ENCODE measurements at places on chromosomes 3 and 15. TPM values are rescaled to one million over a fixed set of nuclear protein-coding genes. Genes with fewer than 3 reads are reported as not detected.

Gene ACP3
- 1.1 TPM for total RNA-seq

Gene C2CD4B
- not detected for total RNA-seq

Gene LMAN1L
- total RNA-seq: not detected

Gene ARF4
- total RNA-seq: 308 TPM

Gene SPESP1
- 1.1 TPM for total RNA-seq

Gene TNFSF10
- total RNA-seq: 25.8 TPM

Gene ARPIN
- 11.3 TPM for total RNA-seq

Gene AP3S2
- 65.4 TPM for total RNA-seq

Gene NEK10
- 2.6 TPM for total RNA-seq

Gene CNTN3
- 17.0 TPM for total RNA-seq

Gene CHRNA5
- 2.9 TPM for total RNA-seq

Gene CASR
- total RNA-seq: under 0.01 TPM

Gene CEP19
- total RNA-seq: 1.6 TPM

Gene KLHL40
- total RNA-seq: not detected

Gene GP5
- total RNA-seq: not detected

Gene MEX3B
- total RNA-seq: 2.2 TPM

Gene IGDCC3
- not detected for total RNA-seq

Gene PIGBOS1
- 39.7 TPM for total RNA-seq

Gene SMAD6
- total RNA-seq: 68.8 TPM

Gene GOLGA8S
- total RNA-seq: 0.65 TPM

Gene WDR93
- total RNA-seq: 0.57 TPM

Gene CCR3
- not detected for total RNA-seq

Gene ETV5
- 15.3 TPM for total RNA-seq

Gene CCRL2
- 7.0 TPM for total RNA-seq

All from subcutaneous adipose tissue (tissue), 4 donors.